Cerebellum (tissue), 4 donors: ENCODE measurements at places on chromosomes 7 and 10. TPM values are rescaled to one million over a fixed set of nuclear protein-coding genes. Genes with fewer than 3 reads are reported as not detected.
A peak's percentile ranks its signal among the peaks of the same experiment; 100 is the strongest.

DNA sequence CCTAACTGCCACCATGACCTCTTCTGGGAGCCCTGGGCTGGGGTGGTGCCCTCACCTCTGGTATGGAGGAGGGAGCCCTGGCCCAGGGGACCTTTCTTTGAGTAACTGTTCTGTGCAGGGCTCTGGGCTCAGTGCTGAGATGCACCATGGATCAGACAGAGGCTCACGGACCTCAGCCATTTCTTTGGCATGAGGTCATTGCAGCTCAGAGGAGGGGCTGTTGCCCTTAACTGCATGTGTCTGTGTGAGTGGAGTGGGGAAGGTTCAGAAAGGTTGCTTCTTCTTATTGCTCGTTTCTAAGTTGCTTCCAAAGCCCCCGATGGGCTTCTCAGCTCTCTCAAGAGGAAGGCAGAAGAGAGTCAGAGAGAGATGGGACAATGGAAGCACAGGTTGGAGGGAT, 233.9 kb downstream of the RPS24 start:
- DNase-seq, result no peak

DNA sequence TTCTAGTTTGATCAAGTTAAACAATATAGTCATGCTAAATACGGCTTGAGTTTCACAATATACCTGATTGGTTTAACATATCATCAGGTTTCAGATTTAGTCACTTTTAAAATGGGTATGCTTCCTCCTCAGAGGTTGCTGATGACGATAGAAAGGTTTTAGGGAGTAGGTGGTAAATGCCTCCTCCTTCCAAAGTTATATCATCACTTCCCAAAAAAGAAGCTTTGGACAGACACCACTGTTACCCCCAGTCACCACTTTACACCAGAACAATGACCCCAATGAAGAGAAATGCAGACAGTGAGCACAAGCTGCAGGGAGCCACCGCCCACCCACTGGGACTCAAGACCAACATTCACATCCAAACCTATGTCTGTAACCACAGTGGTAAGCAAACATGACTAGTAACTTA, 244.6 kb downstream of the SORCS1 start:
- DNase-seq, result no peak

- no peak for DNase-seq
Observed at GRCh38 chr10:5573319-5573950, 48.7 kb downstream of the CALML3 start.

GRCh38 chr7:117072620-117073118, 119.4 kb downstream of the ST7 start:
- peak; percentile 75 for DNase-seq

DNA sequence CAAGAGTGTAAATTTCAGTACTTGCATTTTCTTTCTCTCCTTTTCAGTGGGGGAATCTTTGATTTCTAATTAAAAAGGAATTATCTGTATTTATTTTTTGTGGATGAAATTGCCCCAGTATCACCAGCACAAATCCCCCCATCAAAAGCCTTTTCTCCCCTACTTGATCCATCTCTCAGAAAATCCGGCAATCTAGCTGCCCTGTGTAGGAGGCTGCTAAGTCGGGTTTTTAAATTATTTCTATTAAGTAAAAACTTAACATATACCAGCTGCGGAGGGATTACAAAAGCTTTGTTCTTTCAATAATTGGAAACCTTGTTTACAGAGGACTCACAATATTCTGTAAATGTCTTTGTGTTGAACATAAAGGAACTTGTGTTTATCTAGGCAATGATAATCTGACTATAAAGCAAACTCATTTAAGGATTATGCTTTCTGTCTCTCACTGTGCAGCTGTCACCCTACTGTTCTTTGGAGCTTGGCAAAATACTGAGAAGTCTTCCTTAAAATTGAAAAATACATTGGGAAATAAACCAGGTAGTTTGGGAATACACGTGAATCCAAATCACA, 177.4 kb upstream of the PRR15 start:
- DNase-seq, result no peak

DNA sequence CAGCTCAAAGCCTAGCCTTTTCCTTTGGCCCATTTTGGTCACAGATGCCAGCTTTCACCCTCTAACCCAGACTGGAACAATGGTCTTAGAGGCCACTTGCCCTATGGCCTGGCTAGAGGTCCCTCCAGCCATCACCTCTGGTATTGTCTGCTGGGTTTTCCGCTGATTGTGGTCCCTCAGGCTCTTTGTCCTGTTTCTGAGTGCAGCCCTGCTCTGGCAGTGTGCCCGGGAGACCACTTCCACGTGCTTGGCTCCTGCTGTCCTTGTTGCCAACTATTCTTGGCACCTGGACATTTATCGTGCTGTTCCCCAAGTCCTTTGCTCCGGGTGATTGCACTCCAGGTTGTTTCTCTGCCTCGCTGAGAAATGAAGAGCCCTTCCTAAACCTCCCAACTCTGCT, 53.3 kb upstream of the FAM180A start:
- DNase-seq, result no peak

DNA sequence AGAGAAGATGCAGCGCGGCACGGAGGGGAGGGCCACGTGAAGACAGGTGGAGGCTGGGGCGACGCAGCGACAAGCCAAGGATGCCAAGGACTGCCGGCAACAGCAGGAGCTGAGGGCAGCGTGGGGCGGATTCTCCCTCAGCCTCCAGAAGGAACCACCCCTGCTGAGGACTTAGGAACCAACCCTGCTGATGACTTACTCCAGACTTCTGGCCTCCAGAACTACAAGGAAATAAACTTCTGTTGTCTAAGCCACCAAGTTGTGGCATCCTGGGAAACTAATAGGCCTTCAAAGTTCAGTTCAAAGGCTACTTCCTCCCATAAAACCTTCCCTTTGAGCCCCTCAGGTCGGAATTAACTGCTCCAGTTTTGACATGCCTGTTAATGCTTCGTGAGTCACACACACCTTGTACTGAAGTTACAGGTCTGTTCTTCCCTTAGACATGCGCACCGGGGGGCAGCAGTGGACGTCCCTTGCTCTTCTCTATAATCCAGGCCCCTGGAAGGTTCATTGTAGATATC, 88.4 kb upstream of the RHEB start:
- DNase-seq, result no peak

GRCh38 chr7:1344981-1345701, 112.5 kb downstream of the UNCX start:
- no peak for DNase-seq

GRCh38 chr7:3835109-3835508, 534.1 kb downstream of the SDK1 start:
- no peak for DNase-seq

- DNase-seq, result no peak
Observed at GRCh38 chr7:67809586-67809985, 813.0 kb downstream of the TYW1 start.

GRCh38 chr7:134255814-134256213, 60.9 kb downstream of the SLC35B4 start:
- DNase-seq, result peak; percentile 58

DNA sequence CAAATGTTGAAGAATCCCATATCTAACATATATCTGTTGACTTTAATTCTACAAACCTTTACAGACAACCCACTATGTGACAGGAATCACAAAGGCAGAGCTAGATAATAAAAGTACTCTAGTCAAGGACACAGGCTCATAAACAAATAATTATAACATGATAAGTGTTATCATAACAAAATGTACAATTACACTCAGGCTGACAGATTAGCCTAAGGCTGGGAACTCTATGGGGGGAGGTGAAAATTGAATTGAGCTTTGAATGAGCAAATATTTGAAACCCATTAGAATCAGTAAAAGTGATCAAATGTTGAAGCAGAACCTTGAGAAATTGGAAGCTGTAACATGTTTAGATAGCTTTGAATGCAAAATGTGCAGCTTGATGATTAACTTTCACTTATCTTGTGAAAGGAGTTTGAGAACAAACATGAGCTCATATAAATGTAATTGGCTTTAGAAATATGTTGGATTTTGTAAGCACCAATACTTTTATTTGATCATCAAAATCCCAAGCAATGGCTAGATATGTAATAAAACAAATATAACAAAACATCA, 970.2 kb downstream of the SORCS3 start:
- no peak for DNase-seq

GRCh38 chr10:104501449-104501848, 139.6 kb upstream of the SORCS3 start:
- no peak for DNase-seq

- DNase-seq, result no peak
Observed at GRCh38 chr10:8677642-8678041, 623.2 kb downstream of the GATA3 start.

GRCh38 chr7:157395206-157395605, 58.4 kb downstream of the DNAJB6 start:
- DNase-seq, result no peak

GRCh38 chr10:123390332-123390731, 236.1 kb downstream of the BUB3 start:
- DNase-seq, result no peak

DNA sequence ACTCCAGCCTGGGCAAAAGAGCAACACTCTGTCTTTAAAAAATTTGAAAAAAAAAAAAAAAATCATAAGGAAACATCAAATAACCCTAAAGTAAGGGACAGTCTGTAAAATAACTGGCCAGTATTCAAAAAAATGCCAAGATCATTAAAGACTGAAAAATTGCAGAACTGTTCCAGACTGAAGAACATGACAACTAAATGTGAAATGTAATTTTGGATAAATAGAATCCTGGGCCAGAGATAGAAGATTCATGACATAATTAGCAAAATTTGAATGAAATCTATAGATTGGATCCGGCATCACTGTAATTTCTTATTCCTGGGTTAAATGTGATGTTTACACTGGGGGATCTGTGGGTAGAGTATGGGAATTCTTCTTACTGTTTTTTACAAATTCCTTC, 3.0 kb downstream of the PSPH start:
- no peak for DNase-seq

DNA sequence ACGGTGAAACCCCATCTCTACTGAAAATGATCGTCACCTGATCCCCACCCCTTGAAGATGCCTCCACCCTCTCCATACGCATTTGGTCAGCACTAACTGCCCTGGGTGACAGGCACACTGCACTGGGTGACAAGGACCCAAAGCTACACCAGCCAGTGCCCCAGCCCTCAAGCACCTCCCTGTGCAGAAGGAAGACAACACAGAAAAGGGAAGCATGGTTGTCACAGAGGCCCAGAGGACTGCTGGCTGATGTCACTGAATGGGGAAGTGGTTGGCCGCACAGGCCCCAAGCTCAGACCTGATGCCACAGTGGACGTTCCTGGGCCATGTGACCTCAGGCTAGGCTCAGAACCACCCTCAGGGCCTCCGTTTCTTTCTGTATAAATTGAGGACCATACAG, 4.2 kb upstream of the PILRA start:
- DNase-seq, result no peak

- no peak for DNase-seq
Observed at GRCh38 chr10:6228010-6228511, 25.3 kb downstream of the PFKFB3 start.

DNA sequence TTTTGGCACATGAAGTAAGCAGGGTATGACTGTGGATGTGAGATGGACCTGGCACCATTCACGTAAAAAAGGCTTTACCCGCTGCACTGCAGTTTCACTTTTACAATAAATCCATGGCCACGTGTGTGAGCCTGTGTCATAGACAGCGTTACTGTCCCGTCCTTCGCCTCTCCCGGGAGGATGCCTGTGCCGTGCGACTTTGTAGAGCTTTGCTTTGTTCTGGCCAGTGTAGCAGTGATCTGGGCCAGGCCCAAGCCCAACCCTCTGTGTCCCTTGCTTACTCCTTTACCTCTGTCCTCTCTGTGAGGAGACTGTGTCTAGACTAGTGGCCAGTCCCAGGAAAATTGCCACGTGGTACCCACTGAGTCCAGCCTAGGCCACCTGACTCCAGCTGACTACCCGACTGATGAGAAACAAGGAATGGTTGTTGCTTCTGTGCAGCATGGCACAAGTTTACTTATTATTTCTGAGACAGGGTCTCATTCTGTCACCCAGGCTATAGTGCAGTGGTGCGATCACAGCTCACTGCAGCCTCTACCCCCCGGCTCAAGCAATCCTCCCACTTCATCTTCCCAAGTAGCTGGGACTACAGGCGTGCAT, 48.1 kb downstream of the JAKMIP3 start:
- DNase-seq, result no peak

DNA sequence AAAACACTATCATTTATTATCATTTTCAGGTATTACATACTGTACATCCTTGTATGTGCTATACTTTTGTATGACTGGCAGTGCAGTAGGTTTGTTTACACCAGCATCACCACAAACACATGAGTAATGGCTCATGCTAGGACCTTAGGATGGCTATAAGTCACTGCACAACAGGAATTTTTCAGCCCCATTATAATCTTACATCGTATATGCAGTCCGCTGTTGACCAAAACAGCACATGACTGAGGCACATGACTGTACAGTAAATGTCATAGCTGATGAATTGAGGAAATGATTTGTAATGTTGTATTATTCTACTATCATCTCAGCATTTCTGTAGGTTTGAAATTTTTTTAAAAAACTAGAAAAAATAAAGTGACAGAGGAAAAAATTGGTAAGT, 38.6 kb downstream of the BPGM start:
- no peak for DNase-seq

DNA sequence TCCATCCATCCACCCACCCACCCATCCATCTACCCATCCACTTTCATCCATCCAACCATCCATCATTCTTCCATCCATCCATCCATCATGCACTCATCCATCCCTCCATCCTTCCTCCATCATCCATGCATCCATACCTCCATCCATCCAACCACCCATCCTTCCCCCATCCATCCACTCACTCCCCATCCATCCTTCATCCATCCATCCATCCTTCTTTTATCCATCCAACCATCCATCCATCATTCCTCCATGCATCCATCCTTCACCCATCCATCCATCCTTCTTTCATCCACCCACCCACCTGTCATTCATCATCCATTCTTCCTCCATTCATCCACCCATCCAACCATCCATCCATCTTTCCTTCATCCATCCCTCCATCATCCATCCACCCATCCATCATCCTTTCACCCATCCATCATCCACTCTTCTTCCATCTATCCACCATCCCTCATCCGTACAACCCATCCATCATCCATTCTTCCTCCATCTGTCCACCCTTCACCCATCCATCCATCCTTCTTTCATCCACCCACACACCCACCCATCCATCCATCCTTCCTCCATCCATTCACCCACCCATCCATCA, 428.2 kb downstream of the DNAJB6 start:
- DNase-seq, result no peak

- DNase-seq, result no peak
Observed at GRCh38 chr10:131559450-131559911, 248.0 kb upstream of the TCERG1L start.

DNA sequence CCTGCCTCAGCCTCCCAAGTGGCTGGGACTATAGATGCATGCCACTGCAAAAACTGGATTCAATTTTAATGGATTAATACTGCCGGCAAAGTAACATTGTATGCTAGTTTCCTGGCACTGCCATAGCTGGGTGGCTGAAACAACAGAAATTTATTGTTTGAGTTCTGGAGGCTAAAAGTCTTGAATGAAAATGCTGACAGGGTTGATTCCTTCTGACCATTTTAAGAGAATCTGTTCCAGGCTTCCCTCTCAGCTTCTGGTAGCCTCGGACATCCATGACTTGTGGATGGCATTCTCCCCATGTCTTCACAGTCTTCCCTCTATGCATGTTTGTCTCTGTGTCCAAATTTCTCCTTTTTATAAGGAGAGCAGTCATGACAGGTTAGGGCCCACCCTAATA, 87.3 kb upstream of the ARID5B start:
- DNase-seq, result no peak

Gene PWWP2B
- 4.7 TPM for total RNA-seq

Gene TCERG1L
- 6.8 TPM for total RNA-seq

Gene IQUB
- 8.2 TPM for total RNA-seq

Gene AKR1C4
- not detected for total RNA-seq

Gene HOXA9
- not detected for total RNA-seq

Gene CREB5
- total RNA-seq, result 23.6 TPM
